ENCODE measurements at places on chromosomes 4 and X.

DNA sequence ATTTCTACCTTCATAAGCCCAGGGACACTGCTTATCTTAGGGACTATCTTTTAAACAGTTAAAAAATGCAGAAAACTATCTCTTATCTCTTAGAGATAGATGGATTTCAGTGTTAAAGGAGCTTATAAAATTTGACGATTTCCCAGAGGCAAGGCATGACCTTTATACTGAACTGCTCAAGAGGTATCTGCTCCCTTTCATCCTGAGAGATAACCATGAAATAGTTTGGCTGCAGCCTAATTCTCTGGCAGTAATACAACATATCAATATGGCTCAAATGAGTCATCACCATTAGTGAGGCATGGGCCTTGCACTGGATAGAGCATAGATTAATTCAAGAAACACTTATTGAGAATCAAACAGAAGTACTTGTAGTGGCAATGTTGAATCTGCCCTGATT, 348.2 kb upstream of the GRIA3 start:
- DNase-seq: no peak

- DNase-seq: peak; percentile 7
These were observed 679.9 kb downstream of the RPA4 start for GRCh38 chrX:97563531-97564133.

DNA sequence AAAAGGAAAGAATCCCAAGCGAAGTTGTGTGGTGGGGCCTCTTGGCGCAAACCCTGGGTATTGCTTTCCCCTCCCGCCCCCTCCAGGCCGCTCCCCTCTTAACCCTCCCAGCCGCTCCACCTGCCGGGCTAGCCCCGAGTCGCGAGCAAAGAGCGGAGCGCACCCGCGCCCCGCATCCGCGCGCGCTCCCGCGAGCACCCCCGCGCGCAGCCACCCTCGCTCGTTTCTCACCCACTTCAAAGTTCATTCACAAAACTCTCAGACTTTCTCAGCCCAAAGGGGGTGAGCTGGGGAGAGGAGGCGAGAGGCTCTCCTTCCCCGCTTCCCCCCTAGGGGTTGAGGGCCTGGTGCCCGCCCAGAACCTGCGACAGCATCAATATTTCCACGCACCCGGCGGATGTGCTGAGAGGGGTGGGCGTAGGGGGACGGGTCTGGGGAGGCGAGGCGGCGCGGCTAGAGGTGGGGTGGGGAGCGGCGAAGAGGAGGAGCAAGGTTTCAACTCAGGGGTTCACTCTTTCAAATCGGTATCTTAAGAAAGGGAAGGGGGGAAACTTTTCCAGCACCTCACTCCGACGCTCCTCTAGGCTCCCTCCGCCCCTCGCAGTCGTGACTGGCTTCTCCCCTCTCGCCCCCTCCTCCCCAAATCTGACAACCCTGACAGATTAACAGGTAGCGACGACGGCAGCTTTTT, 1.8 kb downstream of the MAML3 start:
- peak; percentile 88 for DNase-seq

DNA sequence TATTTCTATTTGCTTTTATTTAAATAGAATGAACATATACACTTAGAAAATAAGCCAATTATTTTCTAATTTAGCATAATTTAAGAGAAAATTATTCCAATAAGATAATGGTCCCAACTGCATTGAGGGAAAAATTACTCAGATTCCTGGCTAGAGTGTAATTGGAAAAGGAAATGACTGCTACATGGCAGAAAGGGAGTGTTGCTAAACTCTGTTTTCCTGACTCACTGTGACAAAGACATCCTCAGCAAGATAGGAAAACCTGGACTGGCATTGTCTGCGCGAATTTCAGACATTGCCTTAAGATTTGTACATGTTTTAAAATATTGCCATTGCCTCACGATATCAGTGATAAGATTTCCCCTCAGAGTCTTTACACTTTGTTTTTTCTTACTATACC, 8.2 kb downstream of the TNIP3 start:
- DNase-seq: no peak

DNA sequence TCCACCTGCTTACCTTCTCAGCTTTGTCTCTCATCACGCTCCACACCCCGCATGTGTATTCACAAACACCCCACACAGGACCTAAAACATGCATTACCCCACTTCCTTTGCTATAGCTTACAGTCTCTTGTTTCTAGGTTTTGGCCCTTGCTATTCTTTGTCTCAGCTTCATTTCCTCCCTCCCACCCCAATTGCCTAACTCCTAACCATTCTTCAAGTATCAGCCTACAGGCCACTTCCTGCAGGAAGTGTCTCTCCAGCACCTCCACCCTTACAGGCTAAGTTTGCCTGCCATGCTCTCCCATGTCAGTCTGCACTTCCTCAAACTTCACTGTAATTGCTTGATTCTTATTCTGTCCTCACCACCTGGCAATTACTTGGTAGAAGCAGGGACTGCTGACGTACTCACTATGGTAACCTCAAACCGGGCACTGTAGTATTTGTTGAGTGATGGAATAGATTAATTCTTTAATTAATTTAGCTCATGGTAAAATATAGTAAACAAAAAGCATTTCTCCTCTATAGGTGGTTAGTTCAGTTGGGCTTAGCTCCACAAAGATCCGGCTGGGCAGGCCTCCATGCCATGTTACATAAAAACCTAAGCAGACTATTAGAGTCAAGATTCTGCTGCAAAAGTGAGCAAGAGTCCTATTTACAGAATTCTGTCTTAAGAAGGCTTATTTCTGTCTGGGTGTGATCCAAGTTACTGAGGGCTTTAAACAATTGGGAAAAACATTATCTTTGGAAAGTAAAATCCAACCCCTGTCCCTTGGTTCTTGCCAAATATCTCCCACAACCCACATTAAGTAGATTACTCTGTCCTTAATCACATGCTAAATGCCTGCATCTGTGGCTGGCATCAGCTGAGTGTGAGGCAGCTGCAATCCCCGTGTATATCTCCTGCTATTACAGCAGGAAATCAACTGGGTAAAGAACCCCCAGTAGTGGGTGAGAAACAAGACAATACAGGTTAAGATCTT, 124.7 kb upstream of the CPEB2 start:
- DNase-seq: no peak

DNA sequence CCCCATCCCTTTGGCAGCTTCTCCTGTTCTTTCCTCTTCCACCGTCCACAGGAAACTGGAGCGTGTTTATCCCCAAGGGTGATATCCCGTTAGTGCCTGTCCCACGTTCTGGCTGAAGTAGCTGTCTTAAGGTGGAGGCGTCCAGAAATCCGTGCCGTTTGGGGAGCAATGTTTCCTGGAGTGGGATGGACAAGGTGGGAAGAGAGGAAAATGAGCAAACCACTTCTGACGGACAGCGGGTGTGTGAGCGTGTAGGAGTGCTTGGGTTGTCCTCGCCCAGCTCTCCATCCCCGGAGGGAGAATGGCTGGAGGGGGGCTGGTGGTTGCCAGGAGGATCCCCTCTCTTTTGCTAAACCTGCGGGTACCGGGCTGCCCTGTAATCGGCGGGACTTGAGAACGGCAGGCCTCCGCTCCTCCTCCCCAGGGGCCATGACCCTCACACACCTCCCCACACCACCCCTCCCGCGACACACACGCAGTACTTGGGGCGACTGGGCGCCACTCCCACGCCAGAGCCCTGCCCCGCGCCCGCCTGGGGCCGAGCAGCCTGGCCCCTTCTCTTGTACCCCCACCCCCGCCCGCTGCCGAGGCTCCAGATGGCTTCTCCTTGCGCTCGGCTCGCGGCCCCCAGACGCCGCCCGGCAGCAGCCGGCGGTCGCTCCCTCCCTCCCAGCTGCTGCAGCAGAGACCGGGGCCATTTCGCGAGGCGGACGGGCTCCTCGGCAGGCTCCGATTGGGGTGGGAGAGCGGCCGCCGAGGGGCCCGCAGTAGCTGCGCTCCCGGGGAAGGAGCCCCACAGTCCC, 13.9 kb upstream of the PRDM8 start:
- no peak for DNase-seq

DNA sequence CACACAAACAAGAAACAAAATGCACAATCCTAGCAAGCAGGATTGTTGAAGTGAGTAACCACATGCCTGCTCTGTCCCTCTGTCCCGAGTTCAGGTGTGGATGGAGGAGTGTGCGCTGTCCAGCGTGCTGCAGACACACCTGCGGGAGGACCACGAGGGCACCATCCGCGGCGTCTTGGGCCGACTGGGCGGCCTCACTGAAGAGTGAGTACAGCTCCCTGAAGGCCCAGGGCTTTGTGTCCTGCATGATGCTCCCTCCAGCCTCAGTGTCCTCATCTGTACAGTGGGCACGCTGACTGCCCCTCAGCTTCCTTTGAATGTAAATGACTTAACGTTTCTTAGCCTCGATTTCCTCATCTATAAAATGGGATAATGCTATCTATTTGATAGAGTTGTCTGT, 82.5 kb downstream of the EVC start:
- no peak for DNase-seq

DNA sequence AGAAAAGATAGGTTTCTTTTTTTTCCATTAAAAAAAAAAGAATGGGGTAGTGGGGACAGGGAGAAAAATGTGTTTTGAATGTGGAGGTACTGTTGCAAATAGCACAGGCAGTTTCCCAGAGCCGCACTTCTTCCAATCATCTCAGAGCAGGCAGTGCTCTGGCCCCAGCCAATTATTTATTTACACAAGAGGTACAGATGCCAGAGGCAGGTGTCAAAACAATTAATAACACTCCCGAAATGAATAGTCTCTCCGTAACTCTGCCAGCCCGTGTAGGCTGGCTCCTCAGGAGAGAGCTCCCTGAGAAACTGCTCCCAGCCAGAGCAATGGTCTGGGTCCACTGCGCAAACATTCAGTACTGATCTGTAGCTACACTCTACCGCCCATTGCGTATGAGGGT, 130.8 kb upstream of the IL1RAPL2 start:
- DNase-seq: no peak

DNA sequence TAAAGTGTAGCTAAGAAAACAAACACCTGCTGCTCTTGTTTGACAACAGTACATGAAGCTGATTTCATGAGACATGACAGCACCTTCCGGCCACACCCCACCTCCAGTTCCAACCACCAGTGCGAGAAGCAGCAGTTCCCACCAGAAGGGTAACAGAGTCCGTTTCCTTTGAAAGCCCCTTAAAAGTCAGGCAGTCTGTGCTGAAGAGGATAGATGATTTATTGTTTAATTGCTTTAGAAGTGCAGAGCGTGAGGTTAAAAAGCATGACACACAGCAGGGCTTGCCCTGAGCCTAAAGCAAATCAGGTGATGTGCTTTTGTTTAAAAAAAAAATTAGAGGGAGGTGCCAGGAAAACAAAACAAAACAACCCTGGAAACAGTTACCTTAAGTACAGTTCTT, 82.6 kb downstream of the HADH start:
- peak; percentile 36 for DNase-seq

DNA sequence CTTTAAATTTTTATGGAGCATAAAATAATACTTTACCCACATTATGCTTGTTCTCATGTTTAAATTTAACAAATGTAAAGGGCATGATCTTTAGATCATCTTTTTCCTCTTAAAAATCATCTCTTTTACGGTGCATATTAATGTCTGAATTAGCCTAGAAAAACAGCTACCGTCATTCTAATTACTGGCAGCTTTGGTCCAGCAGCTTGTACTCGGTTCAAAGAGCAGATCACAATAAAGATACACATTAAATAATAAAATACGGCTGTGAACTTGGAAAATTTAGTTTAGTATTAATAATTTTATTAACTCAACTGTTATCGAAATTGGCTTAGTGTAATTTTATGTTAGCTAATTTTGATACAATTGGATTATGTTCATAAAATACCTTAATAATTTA, 19.1 kb downstream of the CCSER1 start:
- DNase-seq: no peak

- no peak for DNase-seq
These were observed 1415.5 kb downstream of the PCDH7 start for GRCh38 chr4:32135642-32136041.

DNA sequence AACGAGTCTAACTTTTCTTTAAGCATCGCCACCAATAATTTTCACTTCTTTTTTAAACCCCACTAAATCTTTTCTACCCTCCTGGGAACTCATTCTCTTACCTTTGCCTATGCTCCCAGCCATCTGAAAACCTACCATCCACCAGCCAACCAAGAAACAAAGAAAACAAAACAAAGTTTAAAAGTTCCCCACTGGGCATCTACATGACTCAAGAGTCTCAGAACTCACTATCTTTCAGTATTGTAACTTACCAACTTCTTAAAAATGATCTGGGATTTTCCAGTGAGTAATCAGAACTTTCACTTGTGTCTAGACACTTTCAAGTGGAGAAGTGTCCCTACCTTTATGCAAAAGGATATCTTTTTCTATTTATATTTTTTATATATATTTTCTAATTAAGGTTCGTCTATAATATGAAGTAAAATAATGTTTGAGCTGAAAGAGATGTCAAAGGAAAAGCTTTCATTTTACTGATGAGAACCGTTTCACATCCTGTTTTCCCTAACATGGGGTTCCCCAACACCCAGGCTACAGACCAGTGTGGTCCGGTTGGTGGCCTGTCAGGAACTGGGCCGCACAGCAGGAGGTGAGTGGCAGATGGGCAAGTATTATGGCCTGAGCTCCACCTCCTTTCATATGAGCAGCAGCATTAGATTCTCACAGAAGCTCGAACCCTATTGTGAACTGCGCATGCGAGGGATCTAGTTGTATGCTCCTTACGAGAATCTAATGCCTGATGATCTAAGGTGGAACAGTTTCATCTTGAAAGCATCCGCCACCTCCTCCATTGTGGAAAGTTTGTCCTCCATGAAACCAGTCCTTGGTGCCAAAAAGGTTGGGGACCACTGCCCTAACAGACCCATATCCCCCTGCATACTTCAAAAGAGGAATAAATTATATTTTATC, 9.8 kb upstream of the TIGD2 start:
- no peak for DNase-seq

- DNase-seq: no peak
These were observed 9.0 kb upstream of the INTU start for GRCh38 chr4:127623797-127624083.

- DNase-seq: no peak
These were observed 129.0 kb downstream of the PLS3 start for GRCh38 chrX:115689931-115690330.

GRCh38 chr4:105126311-105127169, 20.1 kb upstream of the TET2 start:
- DNase-seq: no peak

- no peak for DNase-seq
These were observed 132.8 kb downstream of the MAB21L2 start for GRCh38 chr4:150714462-150715438.

- DNase-seq: no peak
These were observed 8.6 kb downstream of the SHOX start for GRCh38 chrX:639151-639550.

- DNase-seq: no peak
These were observed 40.8 kb downstream of the STK26 start for GRCh38 chrX:132063862-132064261.

GRCh38 chr4:107906458-107907100, 24.8 kb upstream of the CYP2U1 start:
- DNase-seq: no peak

GRCh38 chr4:78138252-78138651, 81.1 kb downstream of the FRAS1 start:
- DNase-seq: no peak

GRCh38 chr4:78625073-78625472, 73.5 kb downstream of the ANXA3 start:
- DNase-seq: no peak
